Cortex of kidney (tissue), 1 donor: ENCODE measurements at places on chromosomes 16 and 17.

- DNase-seq, result no peak
Observed at GRCh38 chr17:17742133-17742621, 60.9 kb downstream of the RAI1 start.

DNA sequence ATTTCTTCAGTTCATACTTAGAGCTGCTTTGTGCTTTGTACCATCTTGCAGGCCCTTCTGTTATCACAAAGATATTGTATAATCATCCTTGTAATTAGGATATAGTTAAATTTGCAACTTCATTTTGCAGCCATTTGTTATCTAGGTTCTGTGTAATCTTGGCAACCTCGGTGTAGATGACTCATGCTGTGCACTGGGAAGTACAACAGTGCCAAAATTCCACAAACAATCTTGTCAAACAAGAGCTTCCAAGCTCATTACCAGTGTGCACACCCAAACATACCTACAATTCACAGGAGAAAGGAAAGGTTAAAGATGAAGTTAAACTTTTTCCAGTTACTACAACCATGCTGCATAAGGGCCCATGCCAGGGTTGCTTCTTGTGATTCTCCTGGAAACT is 1231.8 kb downstream of the CDH11 start:
- DNase-seq, result no peak

DNA sequence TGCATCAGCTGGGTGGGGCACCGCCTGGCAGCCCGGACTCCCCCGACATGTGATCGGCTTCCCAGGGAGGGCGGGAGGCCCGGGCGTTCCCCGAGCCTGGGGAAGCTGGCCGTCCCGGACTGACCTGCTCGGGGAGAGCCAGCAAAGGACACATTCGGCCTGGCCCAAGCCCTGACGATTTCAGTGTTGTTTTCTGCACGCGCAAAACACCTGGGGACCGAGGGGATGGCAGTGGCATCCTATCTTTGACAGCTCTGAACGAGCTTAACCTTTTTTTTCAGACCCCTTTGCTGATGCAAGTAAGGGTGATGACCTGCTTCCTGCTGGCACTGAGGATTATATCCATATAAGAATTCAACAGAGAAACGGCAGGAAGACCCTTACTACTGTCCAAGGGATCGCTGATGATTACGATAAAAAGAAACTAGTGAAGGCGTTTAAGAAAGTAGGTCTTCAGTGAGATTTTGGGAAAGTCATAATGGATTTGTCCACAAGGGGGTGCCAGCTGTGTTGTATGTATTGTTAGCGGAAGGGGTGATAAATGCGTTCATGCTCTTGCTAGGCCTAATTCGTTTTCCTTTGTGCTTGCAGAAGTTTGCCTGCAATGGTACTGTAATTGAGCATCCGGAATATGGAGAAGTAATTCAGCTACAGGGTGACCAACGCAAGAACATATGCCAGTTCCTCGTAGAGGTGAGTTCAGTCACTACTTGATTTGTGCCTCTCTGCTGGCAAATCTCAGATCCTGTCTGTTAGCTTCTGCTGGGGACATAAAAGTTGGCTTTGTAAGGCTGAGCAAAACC is 1.0 kb downstream of the EIF1 start:
- DNase-seq, result no peak

- no peak for DNase-seq
Observed at GRCh38 chr17:3528403-3528851, 29.2 kb downstream of the TRPV3 start.
